HFFc6 (cell line): ENCODE measurements at places on chromosomes 16 and 17. TPM values are rescaled to one million over a fixed set of nuclear protein-coding genes. Genes with fewer than 3 reads are reported as not detected.

- H3K27ac ChIP-seq = peak overlapping the region; percentile 43; the same call in 1 of the 2 replicates
- peaks cover 3% of the 10 kb centered on the region; the same call in 1 of the 2 replicates for H3K36me3 ChIP-seq
- no peak overlapping the region for H3K4me3 ChIP-seq
- peaks cover 81% of the 10 kb centered on the region for H3K4me1 ChIP-seq
- H3K27me3 ChIP-seq = no peaks in the 10 kb centered on the region
Observed at GRCh38 chr17:17052462-17053221, 10.4 kb downstream of the MPRIP start.

DNA sequence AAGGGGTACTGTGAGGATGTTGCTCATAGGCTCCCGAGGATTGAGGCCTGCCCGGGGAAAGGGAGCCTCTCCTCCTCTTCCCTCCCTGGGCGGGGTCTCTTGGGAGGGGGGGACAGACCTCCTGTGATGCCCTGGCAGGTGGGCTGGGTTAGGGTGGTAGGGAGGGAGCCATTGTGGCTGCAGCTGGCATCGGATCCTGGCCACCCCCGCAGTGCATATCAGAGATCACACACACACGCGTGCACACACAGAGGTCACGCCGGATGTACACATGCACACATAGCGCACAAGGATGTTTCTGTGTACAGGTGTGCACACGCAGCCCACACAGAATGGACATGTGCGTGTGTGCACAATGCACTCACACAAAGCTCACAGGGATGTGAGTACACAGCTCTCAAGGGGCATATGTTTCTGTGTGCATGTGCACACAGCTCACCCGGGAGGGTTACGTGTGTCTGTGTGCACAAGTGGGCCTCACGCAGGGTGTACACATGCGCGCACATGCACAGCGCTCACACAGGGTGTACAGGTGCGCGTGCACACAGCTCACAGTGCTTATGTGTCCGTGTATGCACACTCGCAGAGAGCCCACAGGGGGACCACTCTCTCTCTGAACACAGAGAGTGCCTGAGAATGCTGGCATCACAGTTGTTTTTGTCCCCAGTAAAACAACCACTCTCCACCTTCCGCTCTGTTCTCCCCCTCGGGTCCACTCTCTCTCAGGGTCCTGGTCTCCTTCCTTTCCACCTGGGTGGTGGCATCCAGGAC is 2.4 kb downstream of the GJD3 start:
- DNase-seq = no peak
- no peaks in the 10 kb centered on the region for H3K36me3 ChIP-seq
- peak overlapping the region; percentile 72 for H3K4me3 ChIP-seq

GRCh38 chr16:76899767-76900166 is 291.2 kb upstream of the MON1B start:
- DNase-seq = no peak
- no peaks in the 10 kb centered on the region for H3K27me3 ChIP-seq
- no peaks in the 10 kb centered on the region for H3K36me3 ChIP-seq
- no peak overlapping the region for H3K27ac ChIP-seq

- H3K36me3 ChIP-seq = no peaks in the 10 kb centered on the region
- DNase-seq = no peak
- H3K27me3 ChIP-seq = 0 out of 2 replicates have a peak, but pooled peaks cover 1% of the 10 kb centered on the region
Observed at GRCh38 chr16:81415751-81416150, 28.9 kb upstream of the CMIP start.

DNA sequence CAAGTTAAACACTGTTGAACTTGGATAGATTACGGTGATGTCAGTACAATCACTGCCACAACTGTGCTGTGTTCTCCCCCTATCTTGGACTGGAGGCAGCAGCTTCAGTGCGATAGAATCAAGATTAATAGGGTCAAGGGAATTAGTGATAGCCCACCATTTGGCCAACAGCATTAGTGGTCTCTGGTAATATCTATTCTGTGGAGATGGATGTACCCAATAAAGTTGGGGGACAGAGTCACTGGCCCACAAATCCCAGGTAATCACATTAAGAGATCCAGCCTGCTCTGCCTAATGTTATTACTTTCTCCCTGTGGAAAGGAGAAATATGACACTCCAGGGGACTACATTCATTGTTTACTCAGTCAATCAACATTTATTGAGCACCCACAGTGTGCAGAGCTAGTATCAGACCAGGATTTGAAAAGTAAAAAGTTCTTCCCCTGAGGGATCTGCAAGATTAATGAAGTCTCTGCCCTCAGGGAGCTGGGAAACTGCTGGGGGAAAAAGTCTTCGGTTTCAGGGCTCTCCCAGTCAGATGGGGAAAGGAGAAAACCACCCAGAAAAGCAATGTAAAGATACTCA is 23.6 kb upstream of the ATP5MC1 start:
- H3K4me3 ChIP-seq = no peak overlapping the region
- peaks cover 1% of the 10 kb centered on the region; the same call in 1 of the 2 replicates for H3K27me3 ChIP-seq
- H3K36me3 ChIP-seq = peaks cover 4% of the 10 kb centered on the region; the same call in 1 of the 2 replicates
- no peak for DNase-seq

The PRSS33 gene
- not detected in 3 replicates for total RNA-seq

GRCh38 chr16:48811478-48811877 is 201.5 kb upstream of the N4BP1 start:
- H3K27me3 ChIP-seq = no peaks in the 10 kb centered on the region
- DNase-seq = no peak
- no peak overlapping the region for H3K27ac ChIP-seq
- H3K36me3 ChIP-seq = no peaks in the 10 kb centered on the region
- no peak overlapping the region for H3K4me3 ChIP-seq
